Cerebellar nuclear complex (tissue), 1 donor: ENCODE measurements at places on chromosomes 4 and X.

DNA sequence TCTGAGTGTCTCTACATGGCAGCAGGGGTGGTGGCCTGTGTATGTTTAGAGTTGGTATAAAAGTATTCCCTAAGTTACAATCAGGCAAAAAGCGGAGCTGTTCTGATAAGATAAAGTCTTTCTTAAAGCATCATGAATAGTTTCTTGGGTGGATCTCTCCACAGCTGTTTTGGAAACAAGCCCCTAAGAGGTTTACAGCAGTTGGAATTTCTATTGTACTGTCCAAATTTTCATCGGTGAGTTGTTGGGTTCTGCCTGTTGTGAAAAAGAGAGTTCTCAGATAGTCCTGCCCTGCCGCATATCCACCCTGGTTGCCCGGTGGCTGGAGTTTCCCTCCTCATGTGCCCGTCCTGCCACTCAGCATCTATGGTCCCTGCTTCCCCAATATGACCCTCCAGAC is 50.1 kb downstream of the C4orf51 start:
- DNase-seq, result no peak

GRCh38 chr4:95263960-95264359 is 284.8 kb downstream of the UNC5C start:
- DNase-seq, result no peak

DNA sequence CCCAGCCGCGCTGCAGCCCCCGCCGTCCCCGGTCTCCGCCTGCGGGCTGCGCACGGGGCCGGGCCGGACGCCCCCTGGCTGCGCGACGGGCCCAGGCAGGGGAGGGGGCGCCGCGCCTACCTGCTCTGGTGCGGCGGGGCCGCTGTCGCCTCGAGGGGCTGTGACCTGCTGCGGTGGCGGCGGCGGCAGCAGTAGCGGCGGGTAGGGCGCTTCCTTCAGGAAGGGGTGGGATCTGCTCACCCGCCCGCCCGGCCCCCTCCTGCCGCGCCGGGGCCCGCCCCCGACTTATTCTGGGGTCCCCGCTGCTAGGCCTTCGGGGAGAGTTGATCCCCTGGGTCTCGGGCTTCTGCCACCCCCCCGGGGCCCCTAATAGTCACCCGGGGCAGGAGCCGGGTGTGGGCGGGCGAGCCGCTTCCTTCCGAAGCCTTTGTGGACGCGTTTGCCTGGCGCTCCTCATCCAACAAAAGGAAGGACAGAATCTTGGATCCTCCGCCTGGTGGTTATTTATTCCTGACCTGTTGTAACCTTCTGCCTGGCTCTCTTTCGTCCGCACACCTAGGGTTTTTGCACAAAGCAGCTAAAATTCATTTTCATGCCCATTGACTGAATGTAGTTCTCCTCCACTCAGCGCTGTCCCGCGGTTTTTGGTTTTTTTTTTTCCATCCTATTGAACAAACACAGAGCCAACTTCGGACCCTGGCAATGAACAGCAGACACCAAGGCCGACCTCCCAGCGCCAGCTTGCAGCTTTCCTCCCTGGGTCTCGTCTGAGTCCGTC is at the start of gene TMEM150C:
Gene TMEM150C (minus strand): TSS at position 203 of the 778 bp plus-strand sequence. CDS start 57,331 bp downstream, outside the sequence.
- no peak for DNase-seq

DNA sequence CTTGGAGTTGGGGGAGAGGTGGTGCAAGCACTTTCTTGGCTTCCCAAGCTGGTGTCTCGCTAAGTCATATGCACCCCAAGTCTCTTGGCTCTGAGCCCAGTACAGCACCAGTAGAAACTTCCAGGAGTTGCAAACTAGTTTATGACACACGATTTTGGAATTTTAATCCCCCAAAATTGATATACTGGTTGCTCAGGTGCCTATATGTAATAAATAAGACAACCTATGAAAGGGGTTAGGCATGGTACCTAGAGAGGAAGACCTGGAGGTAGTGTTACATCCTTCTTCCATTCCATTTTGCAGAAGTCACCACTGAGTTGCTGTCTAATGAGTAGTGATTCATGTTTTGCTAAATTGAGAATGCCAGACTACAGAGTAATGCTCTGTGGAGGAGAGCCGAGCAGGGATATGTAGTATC is 4.3 kb upstream of the SLC4A4 start:
- no peak for DNase-seq

- no peak for DNase-seq
Observed at GRCh38 chrX:155747520-155747919, 133.6 kb upstream of the VAMP7 start.

DNA sequence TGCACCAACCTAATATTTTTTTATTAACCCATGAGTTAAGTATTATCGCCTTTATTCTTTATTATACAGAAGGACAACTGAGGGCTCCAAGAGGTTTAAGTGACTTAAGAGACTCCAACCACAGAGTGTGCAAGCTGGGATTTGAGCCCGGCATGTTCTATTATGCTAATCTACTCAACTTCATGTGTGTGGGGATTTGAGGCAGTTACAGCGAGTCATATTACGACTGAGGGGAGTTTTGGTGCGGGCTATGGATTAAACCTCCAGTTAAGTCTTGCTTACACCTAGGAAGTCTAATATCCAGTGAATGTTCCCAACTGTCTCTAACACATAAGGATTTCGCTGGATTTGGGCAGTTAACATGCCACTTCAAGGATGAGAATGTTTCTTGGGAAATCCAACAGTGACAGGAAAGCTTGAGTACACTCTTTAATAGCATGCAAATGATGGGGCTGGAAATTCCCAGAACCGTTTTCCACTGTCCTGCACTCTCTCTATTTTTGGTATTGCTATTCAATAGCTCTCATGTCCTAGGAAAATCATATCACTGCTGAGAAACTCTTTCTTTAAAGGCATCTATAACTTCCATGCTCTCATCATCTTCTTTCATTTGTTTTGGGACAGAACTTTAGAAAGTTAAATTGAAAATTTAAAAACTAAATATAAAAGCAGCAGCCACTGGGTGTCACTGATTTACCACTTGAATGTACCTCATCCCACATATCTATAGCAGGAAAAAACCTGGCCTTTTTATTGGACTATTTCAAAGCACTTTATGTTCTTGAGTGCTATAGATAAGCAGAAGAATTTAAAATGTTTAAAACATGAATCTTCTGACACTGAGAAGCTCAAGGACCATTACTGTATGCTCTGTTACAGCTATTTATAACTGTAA is 165.1 kb upstream of the TTC29 start:
- DNase-seq, result no peak

- no peak for DNase-seq
Observed at GRCh38 chr4:127015667-127016117, 617.1 kb upstream of the INTU start.

- no peak for DNase-seq
Observed at GRCh38 chr4:158958489-158959270, 144.2 kb upstream of the RAPGEF2 start.

DNA sequence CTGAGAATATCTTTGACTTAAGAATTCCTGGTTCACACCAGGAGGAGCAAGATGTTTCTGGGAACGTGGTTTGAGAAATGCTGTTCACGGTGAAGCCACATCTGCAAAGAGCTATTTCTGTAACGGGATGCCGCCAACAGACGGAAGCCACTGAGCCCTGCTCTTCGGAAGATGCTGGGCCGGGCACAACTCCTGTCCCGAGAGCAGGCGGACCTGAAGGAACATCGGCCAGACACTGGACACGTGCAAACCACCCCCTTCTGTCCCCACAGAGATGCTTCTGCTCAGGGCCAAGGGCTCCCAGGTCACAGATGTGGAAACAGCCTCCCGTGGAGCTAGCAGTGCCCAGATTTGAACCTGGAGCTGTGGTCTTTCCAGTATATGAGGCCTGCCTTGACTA is 24.3 kb downstream of the HMX1 start:
- DNase-seq, result no peak

- DNase-seq, result no peak
Observed at GRCh38 chr4:108586778-108587177, 33.6 kb upstream of the RPL34 start.

- no peak for DNase-seq
Observed at GRCh38 chr4:127217586-127218229, 415.0 kb upstream of the INTU start.

GRCh38 chrX:13681595-13681994 is 7.3 kb upstream of the RAB9A start:
- no peak for DNase-seq

DNA sequence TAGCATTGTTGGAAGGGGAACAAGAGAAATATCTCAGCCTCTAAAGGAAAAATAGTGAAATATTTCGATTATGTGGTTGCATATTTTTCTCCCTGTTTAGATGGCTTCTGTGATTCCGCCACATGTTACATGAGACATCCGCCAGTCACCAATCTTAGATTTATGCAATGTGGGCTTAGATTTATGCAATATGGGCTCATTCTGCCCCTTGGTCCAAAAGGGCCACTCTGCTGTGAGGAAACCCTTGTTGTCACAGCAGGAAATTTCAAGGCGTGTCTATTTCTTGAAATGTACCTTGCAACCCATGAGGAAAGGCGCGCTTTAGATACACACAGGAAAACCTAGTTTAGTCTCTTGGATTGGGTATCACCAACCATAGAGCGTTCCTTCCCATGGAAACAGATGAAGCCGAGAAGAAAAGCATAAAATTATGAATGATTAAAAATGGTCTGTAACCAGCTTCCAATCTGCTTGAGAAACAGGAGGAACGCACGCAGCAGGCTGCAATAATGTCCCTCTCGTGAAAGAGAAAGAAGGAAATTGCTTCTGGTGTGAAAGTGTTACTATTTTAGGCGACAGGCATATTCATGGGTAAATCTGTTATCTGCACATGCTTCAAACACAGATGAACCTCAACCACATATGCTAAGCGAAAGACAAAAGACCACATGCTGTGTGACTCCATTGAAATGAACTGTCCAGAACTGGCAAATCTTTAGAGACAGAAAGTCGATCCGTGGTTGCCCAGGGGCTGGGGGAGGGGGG is 3.7 kb downstream of the RS1 start:
- no peak for DNase-seq

DNA sequence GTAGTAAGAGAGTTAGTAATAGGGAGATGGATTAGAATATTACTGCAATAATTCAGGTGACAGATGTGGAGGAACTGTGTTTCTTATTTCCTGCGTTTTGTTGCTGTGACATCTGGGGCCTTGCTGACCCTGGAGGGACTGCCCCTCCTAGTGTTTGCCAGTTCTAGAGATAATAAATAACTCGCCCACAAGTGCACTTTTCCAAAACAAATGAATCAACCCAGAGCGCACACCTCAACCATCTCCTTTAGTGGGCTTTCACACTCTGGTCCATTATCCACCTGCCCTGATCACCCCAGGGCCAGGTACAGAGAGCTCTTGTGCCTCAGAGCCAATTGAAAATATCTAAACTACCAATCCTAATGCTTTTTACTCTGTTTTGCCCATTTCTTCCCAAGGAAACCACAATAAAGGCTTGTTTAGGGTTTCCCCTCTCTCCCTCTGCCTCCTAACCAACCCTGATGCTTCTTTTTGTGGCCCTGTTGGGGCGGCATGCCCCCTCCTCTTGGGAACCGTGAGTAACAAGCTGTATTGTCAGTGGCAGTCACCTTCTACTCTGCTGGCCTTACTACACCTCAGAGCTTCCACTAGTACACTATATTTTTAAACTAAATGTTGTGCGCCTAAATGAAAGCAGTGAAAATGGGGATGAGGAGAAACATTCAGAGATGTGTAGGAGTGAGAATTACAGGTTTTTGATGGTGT is 270.5 kb downstream of the TENM3 start:
- DNase-seq, result no peak

GRCh38 chrX:113136836-113137235 is 296.2 kb upstream of the AMOT start:
- no peak for DNase-seq

DNA sequence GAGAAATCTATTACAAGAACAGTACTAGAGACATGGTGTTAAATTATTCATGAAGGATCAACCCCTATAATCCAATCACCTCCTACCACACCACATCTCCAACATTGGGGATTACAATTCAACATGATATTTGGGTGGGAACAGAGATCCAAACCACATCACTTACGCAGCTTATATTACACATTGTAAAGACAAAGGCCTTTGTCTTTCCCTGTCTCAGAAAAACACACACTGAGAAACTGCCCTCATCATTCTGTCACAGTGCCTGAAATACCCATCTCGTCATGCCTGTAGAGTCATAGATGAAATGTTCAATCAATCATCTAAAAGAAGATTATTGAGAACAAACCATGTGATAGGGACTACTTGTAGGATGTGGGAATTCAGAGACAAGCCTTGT is 558.8 kb upstream of the GRIA3 start:
- no peak for DNase-seq

GRCh38 chr4:155506745-155507144 is 130.0 kb upstream of the MAP9 start:
- no peak for DNase-seq

- no peak for DNase-seq
Observed at GRCh38 chr4:47814618-47815295, 23.1 kb downstream of the CORIN start.

GRCh38 chr4:17771284-17771908 is 10.0 kb downstream of the FAM184B start:
- DNase-seq, result no peak

GRCh38 chrX:26470941-26471340 is 255.0 kb downstream of the MAGEB5 start:
- no peak for DNase-seq

DNA sequence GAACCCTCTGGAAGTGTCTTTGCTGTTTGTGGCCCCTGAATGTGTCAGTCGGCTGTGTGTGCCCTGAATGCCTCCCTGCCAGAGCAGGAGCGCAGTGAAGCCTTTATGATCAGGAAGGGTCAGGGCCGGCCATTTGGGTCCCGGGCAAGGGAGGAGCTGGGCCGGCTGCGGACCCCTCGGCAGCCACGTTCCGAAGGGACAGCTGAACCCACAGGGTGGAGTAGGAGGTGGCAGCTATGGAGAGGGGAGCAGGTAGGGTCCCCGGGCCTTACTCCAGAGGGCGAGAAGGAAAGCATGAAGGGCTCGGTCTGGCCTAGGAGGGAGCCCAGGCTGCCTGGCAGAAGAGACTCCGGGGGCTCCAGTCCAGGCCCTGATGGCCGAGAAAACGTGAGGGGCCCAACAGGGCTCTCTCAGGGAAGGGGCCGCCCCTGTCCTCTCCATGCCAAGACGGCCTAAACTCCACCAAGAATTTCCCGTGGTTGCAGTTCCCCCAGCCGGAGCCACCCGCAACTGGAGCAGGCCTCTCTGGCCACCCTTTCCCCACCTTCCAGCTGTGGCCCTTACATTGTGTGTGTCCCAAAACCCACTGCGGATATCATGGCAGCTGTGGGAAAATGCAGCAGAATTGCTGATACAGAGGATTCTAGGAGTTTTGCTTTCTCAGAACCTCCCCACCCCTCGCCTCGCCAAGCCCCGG is 182.2 kb upstream of the STK26 start:
- DNase-seq, result no peak

DNA sequence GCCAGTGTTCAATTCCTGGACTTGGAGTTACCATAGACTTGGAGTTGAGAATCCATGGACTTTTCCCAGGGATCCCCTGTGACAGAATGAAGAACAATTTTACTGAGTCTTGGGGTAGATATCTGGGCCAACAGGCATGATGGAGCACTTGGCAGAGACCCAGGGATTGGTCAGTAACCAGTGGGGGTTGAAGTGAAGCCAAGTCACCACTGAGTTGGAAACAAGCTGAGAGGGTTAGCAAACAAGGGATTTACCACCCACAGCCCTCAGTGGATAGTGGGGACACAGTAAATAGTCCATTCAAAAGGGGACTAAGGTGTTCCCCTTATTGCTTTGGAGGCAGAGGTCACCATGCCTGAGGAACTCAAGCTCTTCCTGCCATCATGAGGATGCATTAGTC is 281.7 kb downstream of the PPP1R2C start:
- DNase-seq, result no peak
